Posterior cingulate gyrus (tissue), 11 donors: ENCODE measurements at places on chromosomes 3 and 15.

DNA sequence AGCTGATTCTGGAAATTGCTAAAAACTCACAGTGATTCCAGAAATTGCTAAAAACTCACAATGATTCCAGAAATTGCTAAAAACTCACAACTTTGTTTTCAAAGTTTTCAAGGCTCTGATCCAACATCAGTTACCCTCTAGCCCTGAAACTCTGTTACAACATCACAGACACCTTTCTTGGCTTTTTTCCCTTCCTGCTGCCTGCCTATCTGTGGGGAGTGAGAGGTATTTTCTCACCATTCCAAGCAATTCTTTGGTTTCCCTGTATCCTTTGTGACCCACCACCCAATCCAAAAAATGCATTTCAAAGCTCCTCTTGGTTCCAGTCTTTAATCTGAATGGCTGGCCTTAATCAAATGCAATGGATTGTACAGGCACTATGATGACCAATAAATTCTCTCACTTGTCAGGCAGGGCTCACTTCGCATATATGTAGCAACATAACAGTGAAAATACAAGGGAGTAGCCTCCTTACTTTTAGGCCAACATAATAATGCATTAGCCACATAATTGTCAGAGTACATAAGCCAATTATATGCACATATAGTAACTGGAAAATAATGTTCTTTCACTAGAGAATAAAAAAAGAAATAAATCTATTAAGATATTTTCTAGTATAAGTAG, 1139.0 kb downstream of the ROBO2 start:
- no peak for DNase-seq

DNA sequence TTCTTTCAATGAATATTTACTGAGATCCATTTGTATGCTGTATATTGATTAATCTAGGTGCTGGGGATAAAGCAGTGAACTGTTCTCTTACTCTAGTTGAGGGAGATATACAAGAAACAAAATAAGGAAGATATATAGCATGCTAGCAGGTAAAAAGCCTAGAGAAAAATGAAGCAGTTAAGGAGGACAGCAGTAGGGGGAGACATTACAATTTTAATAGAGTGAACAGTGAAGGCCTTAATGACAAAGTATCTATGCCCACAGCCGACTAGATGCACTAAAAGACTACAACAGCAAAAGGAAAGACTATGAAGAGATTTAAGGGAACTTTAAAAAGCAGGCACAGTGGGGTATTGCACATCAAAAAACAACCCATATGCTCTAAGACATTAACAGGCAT, 81.4 kb downstream of the XRN1 start:
- DNase-seq = no peak

DNA sequence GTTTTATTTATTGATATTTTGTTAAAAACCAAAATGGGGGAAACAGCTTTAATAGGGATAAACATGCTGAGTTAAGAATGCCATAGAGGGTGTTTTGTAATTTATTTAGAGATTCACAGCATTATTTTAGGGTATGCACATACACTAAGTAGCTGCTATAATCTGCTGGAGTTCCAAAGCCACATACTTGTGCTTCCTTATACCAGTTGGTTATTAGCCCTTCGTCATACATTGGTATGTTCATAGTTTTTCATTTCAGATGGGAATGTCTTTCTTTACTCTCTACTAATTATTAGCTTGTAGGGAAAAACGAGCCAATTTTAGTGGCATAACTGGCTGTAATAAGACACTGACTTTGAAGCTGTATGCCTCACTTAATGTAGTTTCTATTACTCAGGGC, 74.9 kb downstream of the PFN2 start:
- DNase-seq = no peak

DNA sequence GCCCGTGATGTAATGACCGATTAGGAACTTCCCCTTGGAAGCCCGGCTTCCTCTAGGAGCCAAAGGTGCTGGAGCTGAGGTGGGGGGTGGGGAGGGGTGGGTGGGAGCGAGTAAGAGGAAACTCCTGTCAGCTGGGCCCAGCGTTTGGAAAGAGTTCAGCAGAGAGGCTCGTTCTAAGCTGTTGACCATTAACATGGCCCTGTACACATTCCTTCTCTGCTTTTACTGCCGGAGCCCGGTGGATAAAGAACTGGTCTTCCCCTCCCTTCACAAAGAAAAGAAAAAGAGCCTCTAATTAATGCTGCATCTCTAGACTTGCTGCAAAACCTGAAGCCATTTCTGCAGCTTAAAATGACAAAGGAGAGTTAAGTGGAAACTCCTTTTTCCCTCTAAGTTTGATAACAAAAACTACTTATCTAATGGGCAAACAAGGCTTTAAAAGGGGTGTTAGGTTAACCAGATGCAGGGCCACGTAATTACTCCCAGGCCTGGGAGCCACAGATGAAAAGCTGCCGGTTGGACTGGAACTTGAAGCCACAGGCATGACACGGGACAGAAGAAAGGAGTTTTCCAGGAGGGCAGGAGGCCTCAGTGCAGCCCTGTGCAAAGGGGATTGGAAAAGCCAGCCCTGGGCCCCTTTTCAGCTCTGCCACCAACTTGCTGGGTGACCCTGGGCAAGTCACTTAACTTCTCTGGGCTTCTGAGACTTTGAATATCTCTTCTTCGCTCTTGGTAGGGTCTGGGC, 71.3 kb downstream of the SMAD6 start:
- no peak for DNase-seq

- DNase-seq = no peak
Observed at GRCh38 chr15:48719668-48720067, 74.2 kb upstream of the FBN1 start.

DNA sequence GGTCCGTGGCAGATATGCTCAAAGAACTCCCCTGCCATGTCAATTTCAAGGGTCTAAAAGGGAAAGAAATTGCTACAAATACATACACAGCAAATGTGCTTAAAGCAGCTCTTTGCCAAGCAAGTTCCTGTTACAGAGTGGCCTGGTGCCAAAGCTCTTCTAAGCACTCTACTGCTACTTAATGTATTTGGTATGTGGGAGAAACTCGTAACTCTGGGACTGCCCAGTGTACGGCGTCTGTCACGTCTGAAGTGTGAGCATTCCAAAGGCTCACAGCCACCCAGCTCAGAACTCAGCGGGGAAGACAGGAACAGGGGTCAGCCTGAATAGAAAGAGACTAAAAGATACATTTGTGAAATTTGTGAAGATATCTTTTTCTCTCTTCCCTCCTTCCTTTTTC, 54.6 kb downstream of the RBMS3 start:
- DNase-seq = no peak

DNA sequence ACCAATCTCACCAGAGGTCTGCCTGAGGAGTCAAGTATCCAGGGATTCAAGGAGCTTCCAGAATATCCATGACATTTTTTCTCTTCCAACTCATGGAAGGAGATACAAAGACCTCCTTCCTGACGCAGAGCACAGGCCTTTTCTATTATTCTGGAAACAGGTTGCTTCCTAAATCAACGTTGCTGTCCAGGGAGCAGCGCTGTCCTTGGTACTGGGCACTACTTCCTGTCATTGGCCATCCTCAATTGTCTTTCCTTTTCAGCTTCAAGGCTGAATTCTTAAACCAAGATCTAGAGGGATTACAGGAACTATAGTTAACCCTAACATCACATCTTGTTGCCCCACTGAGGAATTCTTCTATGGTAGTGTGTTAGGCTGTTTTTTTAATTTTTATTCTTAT, 50.4 kb upstream of the TBC1D21 start:
- DNase-seq = no peak

DNA sequence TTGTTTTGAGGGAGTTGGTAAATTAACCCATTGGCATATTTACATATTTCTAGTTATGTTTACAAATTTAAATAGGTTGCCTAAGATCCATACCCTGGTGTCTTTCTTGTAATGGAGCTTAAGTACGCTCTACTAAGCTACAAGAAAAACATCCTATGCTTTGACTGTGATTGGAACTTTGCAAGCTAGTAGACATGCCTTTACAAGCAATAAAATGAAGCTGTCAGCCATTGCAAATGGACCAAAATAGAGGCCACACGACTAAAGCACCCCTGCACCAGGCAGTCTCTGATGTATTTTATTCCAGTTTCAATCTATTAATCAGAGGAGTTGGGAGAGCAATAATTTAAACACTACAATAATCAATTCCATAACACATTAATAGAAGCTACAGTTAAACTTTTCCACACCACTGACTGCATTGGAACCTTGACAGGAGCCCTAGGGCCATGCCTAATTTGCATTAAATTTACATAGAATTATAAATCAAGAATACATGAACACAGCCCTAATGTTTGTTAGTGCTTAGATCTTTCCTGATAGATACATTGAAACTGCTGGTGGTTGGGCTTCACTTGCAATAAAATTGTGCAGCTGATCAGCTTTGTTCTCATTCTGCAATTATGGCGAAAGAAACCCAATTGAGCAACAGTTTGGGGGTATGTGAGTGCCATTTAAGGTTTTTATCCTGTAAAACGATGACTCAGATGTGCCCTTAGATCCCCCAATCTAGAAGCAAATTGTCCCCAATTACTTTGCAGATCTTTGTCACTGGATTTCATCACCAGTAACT, 360.1 kb downstream of the LSAMP start:
- no peak for DNase-seq

- no peak for DNase-seq
Observed at GRCh38 chr3:52099001-52099401, 42.6 kb upstream of the DUSP7 start.

- DNase-seq = no peak
Observed at GRCh38 chr3:81752604-81753003, 8.8 kb downstream of the GBE1 start.

DNA sequence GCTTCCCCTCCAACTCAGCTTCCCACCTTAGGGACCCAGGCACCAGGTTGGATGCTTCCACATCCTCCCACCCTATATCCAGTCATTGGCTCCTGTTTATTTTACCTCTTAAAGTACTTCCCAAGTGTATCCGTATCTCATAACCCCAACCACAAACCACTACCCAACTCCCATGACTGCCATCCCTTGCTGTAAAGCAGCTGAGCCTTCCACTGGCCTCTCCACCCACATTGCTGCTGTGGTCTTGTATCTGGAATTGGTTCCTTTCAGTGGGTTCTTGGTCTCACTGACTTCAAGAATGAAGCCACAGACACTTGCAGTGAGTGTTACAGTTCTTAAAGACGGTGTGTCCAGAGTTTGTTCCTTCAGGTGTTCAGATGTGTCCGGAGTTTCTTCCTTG, 79.8 kb upstream of the HRH1 start:
- DNase-seq = no peak
